ENCODE measurements at places on chromosomes 7 and 10. TPM values are rescaled to one million over a fixed set of nuclear protein-coding genes. Genes with fewer than 3 reads are reported as not detected.

Gene UNC5B
- polyA plus RNA-seq: 58.4 TPM

Gene CAMK1D
- 10.5 TPM for polyA plus RNA-seq

Gene NPFFR1
- 0.23 TPM for polyA plus RNA-seq

Gene ZNF277
- polyA plus RNA-seq: 36.2 TPM

Gene TAS2R4
- 1.6 TPM for polyA plus RNA-seq

Gene MKI67
- 49.5 TPM for polyA plus RNA-seq

Gene PSD
- polyA plus RNA-seq: 7.4 TPM

Gene ETV1
- 34.0 TPM for polyA plus RNA-seq

Gene CNPY1
- polyA plus RNA-seq: not detected

Gene AKR1C8
- 0.36 TPM for polyA plus RNA-seq

Gene MPP7
- polyA plus RNA-seq: 8.2 TPM

Gene OPN1SW
- 1.0 TPM for polyA plus RNA-seq

Gene NPY
- 0.35 TPM for polyA plus RNA-seq

Gene ADIRF
- polyA plus RNA-seq: 9.2 TPM

Gene GNAI1
- polyA plus RNA-seq: 137 TPM

Gene CFTR
- 5.6 TPM for polyA plus RNA-seq

Gene H2BK1
- not detected for polyA plus RNA-seq

Gene DENND2A
- polyA plus RNA-seq: 34.2 TPM

Gene GALNT17
- 5.7 TPM for polyA plus RNA-seq

Gene ADRA2A
- 6.0 TPM for polyA plus RNA-seq

Gene GPR22
- polyA plus RNA-seq: 0.31 TPM

Gene PLEKHA8
- polyA plus RNA-seq: 18.6 TPM

Gene HPSE2
- 1.4 TPM for polyA plus RNA-seq

Gene WNT8B
- polyA plus RNA-seq: 0.97 TPM

Gene TMEM139
- polyA plus RNA-seq: 58.1 TPM

Gene CRPPA
- 4.1 TPM for polyA plus RNA-seq

Gene ABI1
- polyA plus RNA-seq: 60.3 TPM

Gene EBF3
- polyA plus RNA-seq: 2.4 TPM

Gene OR2A42
- 2.7 TPM for polyA plus RNA-seq

Gene IFIT1B
- polyA plus RNA-seq: 0.10 TPM

Gene GLCCI1
- 29.8 TPM for polyA plus RNA-seq

Gene PRPS1L1
- not detected for polyA plus RNA-seq

Gene GRK5
- polyA plus RNA-seq: 19.1 TPM

All from renal cortex interstitium (tissue), 15 donors.